ENCODE measurements at places on chromosomes 2 and 18.

DNA sequence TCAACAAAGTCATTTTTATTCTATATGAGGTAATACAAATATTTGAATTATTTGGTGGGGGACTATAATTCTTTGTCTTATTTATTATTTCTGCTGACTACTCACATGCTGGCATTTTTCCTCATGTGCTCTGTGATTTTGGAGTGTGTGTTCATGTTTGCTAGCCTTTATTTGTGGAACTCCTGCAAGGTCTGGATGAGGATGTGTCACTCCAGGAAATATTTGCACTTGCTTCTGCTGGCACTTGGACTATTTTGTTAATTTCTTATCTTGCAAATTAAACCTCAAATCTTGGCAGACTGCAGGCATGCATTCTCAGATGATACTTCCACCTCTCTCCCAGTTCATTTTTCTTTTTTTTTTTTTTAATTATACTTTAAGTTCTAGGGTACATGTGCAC lies 34.1 kb downstream of the POLI start:
- DNase-seq = no peak

DNA sequence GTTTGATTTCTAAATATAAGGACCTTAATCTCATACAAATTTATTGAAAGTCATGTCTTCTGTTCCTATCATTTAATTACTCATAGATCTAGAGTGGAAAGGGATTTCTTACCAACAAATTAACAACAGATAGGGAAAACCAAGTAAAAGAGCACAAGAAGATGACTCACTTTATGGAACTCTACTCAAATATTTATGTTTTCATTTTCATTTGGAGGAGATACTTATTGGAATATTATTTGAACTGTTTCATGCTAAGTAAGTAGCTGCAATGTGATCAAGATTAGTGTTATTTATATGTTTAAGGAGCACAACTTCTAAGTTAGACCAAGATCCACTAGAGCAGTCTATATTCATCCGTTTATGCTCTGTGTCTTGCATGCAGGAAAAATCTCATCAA lies 1.3 kb downstream of the NT5C1B start:
- no peak for DNase-seq

GRCh38 chr2:74544634-74545033 lies 9.1 kb downstream of the LOXL3 start:
- no peak for DNase-seq

DNA sequence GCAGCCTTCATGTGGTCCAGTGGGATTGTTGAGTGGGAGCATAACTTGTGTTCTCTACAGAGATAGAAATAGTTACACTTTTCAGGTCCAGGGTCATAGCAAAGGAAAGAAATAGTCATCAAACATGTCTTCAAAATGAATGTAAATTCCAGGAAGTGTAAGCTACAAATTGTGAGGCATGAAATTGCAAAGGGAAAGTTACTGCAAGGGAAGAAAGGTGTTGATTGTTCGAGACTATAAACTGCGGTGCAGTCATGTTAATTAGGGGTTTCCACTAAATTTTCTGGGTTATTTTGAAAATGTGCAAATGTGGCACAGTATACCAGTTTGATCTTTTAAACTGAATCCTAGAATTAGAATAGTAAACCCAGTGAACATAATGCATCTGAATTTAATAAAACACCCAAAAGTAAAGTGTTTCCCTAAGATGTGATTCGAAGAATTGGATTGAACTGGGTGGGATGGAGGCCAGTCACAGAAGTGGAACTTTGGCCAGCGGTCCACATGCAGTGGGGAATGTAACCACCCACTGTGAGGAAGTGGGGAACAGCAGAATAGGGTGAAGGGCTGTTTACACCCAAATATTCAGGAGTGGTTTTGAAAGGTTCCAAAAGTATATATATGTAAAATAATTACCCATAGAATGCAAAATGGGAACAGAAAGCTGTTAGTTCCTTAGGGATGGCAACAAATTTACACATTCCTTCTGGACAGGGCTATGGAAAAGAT lies 126.5 kb upstream of the CCDC68 start:
- no peak for DNase-seq

GRCh38 chr2:44071454-44072046 lies 75.8 kb upstream of the LRPPRC start:
- no peak for DNase-seq

DNA sequence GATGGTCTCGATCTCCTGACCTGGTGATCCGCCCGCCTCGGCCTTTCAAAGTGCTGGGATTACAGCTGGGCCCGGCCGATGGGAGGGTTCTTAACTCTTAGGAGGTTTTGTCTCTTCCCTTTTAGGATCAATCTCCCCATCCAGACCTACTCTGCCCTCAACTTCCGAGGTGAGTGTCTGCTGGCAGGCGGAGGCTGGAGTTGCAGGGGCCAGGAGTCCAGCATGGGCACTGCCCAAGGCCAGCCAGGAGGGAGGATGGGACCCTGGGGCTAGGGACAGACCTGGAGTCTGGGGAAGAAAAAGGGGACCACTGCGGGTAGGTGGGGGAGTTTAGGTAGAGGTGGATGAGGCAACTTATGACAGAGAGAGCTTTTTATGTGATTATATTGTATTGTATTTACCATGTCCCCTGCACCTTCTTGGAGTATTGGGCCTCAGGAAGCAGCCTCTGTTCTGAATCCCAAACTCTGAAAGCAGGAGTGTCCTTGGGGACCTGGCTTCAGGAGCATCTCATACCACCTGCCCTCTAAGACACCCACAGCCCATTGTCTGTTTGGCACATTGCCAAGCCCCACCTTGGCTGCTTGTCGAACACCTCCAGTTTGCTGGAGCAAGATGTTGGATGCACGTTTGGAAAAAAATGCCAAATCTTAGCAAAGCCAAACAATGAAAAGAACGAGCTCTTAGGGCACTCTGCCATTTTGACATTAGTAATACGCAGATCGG lies 5.6 kb downstream of the DES start:
- DNase-seq = no peak

DNA sequence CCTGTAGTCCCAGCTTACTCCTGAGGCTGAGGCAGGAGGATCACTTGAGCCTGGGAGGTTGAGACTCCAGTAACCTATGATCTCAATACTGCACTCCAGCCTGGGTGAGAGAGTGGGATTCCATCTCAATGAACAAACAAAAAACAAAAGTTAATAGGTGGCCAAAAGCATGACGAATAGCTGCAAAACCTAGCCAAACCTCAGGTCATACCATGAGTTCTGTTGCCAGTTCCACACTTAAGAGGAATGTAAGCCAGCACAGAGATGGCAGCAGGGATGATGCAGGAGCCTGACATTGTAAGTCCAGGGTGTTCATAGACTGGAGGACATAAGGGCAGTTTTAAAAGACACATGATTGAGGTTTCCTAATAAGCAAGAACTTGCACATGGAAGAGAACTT lies 55.3 kb upstream of the RMDN2 start:
- no peak for DNase-seq

DNA sequence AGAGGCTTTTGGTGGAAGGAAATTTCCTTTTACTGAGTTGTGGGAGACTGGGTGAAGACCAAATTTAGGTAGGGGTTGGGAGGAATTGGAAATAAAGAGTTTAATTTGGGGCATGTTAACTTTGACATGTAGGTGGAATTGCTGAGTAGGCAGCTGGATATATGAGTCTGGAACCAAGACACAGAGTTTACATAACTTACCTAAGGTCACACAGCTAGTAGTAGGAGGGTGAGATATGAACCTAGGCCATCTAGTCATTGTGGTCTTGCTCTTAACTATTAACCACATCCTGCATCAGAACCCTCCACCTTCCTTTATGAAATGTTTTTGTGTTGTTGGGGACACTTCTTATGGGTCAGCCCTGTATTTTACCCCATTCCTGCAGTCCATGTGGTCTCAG lies 113.1 kb downstream of the ICOS start:
- no peak for DNase-seq

DNA sequence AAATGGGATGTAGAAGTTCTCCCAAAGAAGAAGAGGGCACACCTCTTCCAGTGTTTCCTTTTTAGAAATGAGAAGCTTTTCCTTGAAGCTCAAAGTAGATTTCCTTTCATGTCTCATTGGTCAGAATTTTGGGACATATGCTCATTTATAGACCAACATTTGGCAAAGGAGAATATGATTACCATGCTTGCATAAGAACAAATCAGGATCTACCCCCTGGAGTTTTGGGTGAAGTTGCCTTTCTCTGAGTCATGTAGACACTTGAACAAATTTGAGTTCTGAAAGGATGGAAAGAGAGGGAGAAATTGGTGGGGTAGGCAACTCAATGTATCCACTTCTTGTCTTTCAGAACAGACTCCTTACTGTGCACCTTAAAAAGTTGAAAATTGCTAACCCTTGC lies 409.0 kb downstream of the SLC4A3 start:
- DNase-seq = no peak

DNA sequence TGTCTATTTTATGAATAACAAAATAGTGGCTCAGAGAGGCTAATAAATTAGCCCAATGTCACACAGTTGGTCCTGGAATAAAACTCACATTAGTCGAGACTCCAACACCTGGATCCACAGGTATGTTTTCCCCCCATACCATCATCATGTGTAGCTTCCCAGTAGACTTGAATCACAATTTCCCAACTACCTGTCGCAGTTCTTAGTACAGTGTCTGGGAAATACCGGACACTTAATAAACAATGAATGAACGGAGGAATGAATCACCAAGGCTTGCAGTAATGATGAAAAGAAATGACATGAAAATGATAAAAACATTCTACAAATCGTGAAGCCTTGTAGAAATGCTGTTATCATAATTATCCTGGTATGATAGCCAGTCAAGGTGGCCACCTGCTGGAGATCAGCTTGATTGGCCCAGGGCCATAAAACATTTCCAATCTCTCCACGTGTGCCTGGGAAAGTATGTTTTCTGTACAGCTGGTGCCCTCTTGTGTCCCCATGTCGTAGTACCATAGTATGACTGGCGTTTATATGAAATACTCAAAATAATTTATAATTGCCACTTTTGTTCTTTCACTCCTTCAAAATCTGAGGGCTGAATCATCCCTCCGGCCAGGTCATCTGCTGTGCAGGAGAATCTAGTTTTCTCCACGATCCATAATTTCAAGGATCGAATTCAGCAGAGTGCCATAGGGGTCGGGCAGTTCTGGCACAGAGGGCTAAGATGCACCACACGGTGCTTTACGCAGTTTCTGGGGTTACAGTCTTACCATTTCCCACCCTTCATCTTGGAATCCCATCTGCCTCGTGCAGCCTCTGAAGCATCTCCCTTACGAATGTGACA lies 95.4 kb downstream of the LAMA1 start:
- DNase-seq = no peak

- no peak for DNase-seq
These were observed 2.2 kb downstream of the ELAC1 start for GRCh38 chr18:50970006-50970405.

GRCh38 chr2:29433128-29433527 lies 317.9 kb downstream of the CLIP4 start:
- no peak for DNase-seq

DNA sequence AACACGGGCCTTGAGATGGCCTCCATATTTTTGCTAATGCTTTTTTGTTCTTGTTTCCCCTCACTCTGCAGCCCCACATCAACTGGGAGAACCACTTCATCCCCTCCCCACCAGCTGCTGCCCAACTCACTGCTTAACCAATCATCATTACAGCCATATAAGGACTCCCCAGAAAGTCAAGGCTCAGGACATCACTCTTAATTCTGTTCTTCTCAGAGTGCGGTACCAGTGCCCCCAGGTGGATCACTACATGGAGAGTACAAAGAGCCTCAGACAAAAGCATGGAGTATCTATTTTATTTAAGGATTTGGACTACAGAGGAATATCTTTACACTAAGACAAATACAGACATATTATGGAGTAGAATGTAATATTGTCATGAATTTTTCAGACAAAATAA lies 340.6 kb downstream of the PAX3 start:
- DNase-seq = no peak

- no peak for DNase-seq
These were observed 405.5 kb downstream of the RND3 start for GRCh38 chr2:150081775-150082481.
